ENCODE measurements at places on chromosomes 12 and 14.
A peak's percentile ranks its signal among the peaks of the same experiment; 100 is the strongest.

GRCh38 chr12:104699489-104700190 is 242.9 kb downstream of the CHST11 start:
- DNase-seq = no peak

DNA sequence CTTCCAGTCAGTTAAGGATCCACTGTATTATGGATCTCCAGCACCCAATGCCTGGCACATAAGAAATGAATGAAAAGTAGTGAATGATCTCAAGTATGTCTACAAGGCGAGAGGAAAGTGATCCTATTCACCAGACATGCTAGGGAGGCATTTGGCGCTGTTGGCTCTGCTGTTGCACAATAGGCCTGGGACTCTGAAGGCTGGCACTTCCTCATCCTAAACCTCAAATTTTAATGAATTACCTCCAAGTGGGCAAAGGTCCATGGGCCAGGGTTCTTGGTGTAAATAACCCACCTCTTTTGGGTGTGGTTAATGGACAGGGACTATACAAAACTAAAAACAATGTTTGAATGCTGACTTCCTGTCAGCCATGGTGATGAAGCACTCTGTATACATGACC is 173.4 kb upstream of the PZP start:
- no peak for DNase-seq

GRCh38 chr14:105390849-105391500 is 7.4 kb upstream of the TEX22 start:
- DNase-seq = no peak

- no peak for DNase-seq
Observed at GRCh38 chr12:45278447-45278846, 62.6 kb downstream of the ANO6 start.

DNA sequence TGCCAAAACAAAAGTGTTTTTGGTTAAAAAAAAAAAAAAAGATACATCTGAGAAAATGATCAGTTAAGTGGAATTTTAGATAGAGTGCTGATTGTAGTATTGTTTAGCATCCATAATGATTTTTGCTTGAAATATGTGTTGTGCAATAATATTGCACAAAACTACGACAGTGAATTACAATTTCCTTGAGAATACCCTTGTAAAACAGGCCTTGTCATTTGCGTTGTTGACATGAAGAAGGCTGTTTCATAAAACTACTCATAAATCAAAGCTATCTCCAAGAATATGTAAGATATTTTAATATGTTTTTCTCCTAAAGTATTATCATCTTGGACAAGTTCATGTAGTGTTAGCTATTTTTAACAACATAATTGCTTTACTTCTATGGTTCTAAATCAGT is 1077.0 kb downstream of the LRFN5 start:
- DNase-seq = no peak

DNA sequence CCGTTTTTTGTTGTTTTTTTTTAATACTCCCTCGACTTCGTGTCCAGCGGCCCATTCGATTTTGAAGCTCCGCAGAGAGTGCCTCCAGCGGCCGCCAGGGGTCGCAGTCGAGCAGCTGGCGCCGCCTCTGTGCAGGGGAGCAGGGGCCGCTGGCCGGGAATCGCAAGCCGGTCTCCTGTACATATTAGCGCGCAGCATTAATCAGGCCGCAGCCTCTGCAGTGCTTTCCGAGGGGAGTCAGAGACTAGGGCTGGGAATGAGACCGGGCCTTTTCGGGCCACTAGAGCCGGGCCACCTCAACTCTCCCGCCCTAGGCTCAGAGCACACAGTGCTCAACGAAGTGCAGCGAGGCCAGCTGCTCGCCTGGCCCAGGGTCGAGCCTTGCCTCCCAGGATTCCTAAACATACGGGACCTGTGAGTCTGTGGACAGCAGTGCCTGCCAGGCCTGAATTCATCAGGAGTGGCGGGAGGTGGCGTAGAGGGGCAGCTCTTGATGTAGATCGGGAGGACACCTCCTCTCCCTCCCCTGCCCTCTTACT is 81.8 kb downstream of the EMP1 start:
- peak; percentile 68 for DNase-seq

DNA sequence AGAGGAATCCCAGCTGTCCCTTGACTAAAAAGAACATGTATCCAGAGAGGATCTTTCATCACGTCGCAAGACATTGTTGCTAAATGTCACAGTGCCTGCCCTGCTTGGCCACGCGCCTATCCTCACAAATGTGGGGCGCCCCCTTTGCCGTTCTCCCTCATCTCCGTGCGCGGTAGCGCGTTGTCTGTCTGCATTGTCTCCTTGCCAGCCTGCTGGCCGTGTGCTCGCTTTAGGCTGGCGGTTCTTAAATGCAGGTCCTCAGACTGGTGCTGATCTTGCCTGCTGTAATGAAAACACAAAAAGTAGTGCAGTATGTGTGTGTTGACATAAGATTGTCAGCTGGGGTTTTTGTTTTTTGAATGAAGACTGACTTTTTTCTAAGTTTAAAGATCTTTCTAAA is 198.2 kb upstream of the RGS6 start:
- DNase-seq = no peak

DNA sequence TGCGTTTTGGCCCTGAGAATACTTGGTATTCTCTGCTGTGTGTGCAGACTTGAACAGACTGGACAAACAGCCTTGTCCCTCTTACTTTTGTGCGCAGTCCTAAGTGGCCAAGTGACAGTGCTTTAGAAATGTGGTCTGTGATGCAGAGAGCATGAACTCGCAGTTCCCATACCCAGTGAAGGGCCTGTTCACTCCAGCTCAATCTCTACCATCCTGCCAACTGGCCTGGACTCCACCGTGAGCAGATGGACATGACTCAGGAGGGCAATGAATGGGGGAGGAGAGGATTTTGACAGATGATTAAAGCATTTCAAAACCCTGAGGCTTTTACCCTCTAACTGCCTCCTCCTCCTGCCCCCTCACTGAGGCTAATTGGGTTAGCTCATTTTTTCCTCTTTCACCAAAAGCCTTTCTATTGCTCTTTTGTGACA is 62.5 kb upstream of the PYGL start:
- DNase-seq = peak; percentile 45

- DNase-seq = no peak
Observed at GRCh38 chr12:81222846-81223592, 145.1 kb downstream of the ACSS3 start.

DNA sequence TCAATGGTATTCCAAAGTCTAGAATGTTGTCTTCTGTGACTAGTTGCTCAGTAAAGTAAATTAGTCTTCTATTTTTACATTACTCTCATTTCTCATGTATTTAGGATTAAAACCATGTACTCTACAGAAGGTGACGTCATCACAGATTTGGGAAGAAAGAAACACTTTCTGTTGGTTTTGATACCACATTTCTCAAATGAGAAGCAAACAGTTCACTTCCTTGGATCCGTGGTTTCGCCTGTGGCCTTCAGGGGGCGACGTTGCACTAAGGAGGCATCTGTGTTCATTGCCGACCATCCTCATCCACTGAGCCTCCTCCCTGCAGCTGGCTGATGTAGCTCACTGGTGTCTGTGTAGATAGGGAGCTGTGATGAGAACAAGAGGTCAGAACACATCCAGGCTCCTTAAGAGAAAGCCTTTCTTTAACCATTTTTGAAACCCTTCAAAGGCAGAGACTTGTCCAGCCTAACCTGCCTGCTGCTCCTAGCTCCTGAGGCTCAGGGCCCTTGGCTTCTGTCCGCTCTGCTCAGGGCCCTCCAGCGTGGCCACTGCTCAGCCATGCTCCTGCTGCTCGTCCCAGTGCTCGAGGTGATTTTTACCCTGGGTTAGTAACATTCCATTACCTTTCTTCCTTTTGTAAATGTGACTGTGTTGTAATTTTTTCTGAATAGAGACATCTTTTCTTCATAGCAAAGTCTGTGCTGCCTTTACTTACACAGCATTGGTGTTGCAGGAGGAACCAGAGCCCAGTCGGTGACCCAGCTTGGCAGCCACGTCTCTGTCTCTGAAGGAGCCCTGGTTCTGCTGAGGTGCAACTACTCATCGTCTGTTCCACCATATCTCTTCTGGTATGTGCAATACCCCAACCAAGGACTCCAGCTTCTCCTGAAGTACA is 220.6 kb upstream of the OR4E1 start:
- no peak for DNase-seq

GRCh38 chr12:2669560-2669959 is 125.2 kb upstream of the FKBP4 start:
- no peak for DNase-seq

DNA sequence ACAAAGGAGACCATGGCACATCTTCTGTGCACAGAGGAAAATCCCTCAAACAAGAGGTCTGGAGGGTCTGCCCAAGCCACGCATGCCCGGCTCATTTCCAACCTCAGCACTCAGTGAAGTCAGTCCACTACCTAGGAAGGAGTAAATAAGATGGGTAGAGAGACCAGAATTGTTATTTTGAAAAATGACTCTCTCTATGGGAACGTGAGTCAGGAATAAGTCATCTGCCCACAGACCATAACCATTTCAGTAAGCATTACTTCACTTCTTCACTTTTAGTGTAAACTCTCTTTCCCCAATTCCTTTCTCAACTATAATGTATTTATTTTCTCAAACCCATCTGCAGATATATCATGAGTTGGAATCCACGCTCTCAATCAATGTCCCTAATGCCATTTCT is 1039.9 kb upstream of the USP15 start:
- no peak for DNase-seq

DNA sequence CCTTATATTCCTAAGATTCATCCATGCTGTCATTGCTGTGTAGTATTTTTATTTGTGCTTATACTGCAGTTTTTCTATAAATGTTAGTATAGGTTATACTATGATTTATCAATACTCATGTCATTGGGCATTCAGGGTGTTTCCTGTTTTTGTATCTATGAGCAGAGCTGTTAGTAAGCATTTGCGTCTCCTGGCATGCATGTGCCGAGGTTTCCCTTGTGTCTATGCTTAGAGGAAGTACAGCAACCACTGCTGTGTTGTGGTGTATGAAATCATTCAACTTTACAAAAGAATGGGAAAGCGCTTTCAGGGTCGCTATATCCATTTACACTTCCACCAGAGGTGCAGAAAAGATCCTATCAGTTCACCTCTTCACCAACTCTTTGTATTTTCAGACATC is 122.7 kb downstream of the RGS6 start:
- no peak for DNase-seq

- DNase-seq = no peak
Observed at GRCh38 chr12:47856094-47856493, 36.4 kb upstream of the HDAC7 start.

DNA sequence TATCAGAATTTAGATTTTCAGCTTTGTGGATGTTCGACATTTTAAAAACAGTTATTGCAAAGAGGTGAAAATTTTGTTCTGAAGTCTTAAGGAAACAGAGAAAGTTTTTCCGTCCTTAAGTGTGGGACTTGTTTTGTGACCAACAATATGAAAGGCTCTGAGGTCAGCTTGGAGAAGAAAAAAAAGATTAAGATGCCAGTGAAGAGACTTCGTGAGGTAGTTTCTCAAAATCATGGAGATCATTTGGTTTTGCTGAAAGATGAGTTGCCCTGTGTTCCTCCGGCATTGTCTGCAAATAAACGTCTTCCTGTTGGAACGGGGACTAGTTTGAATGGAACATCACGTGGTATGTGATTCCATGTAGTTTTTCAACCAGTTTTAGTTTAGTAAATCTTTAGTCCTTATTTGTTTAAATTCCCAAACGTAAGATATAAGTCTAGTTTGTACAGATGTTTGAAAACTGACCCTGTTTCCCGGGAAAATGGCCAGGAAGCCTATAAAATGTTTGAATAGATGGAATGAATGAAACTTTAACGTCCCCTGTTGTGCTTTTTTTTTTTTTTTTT is 682 bp downstream of the KIAA0586 start:
- peak; percentile 11 for DNase-seq

DNA sequence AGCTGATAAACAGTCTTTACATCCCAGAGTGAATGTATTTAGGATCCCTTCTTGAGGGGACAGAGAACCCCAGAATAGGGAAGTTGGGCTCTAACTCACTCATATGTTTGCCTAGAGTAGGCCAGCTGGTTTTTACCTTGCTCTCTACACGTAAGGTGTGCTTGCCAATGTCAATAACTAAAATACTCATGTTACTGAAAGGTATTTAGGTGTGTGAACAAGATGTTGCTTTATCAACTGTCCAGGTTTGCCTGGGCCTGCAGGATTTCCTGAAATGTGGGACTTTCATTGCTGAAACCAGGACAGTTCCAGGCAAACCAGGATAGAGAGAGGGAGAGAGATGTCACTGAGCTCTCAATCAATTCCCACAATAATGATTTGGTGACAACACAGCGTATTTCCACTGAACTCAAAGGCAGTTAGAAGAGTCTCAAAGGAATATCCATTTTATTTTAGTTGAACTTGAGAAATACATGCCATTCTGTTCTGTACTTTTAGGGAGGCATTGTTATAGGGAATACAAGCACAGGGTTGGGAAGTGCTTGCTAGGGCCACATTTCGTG is 171.7 kb downstream of the NRXN3 start:
- DNase-seq = no peak

DNA sequence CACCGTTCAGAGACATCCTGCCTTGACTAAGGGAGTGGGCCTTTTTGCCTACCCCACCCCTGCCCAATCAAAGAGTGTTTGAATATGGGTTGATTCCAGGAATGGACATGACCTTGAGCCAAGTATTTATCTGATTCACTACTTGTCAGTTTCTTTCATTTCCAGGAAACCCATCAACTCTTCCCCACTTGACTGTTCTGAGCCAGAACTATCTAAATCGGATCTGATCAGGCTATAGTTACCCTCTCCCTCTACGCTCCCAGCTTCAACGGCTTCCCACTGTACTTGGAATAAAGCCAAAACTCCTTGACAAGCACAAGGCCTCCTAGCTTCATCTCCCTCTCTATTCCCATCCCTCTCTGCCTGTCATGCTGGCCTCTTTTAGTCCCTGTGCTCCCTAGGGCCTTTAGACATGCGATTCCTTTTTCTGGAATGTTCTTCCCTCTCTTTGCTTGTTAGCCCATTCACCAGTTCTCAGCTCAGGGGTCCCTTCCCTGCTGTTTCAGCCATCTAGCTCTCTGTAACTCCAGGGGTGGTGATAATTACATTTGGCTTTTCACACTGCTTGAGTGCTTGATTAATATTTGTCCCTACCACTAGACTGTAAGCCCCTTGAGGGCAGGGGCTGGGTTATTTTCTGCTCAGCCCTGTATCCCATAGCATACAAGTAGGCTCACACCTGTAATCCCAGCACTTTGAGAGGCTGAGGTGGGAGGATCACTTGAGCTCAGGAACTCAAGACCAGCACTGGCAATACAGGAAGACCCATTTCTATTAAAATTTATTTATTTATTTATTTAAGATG is 5.5 kb upstream of the ITPK1 start:
- no peak for DNase-seq
